Uterus (tissue), 4 donors: ENCODE measurements at places on chromosomes 5 and 9. TPM values are rescaled to one million over a fixed set of nuclear protein-coding genes. Genes with fewer than 3 reads are reported as not detected.

The FREM1 gene
- total RNA-seq: 7.6 TPM

GRCh38 chr9:127229691-127230417 is 34.7 kb upstream of the GARNL3 start:
- no peak overlapping the region for H3K27ac ChIP-seq
- no peaks in the 10 kb centered on the region for H3K27me3 ChIP-seq

DNA sequence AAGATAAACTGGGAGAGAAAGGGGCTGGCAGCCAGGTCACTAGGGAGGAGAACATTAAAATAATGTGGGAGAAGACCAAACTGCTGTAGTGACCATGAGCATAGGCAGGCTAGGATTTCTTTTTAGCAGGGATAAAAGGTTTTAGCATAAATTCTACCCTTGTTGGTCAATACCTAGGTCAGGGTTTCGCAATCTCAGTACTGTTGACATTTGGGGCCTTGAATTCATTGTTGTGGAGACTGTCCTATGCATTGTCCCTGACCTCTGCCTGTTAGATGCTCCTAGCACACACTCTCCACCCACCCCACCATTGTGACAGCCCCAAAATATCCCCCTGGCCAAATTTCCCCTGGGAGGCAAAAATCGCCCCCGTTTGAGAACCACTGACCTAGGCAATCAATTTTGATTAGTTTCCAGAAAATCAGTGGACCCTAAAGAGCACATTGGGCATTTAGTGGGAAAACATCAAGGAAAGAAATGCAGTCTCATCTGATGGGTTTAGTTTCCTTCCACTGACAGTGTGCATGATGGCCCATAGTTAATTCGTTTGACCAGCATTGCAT is 181.4 kb downstream of the NTRK2 start:
- no peak for DNase-seq
- H3K4me1 ChIP-seq: no peaks in the 10 kb centered on the region
- H3K4me3 ChIP-seq: no peak overlapping the region
- no peaks in the 10 kb centered on the region for H3K27me3 ChIP-seq

- no peak overlapping the region for H3K27ac ChIP-seq
- no peak for DNase-seq
- H3K27me3 ChIP-seq: no peaks in the 10 kb centered on the region
- H3K4me3 ChIP-seq: no peak overlapping the region
- no peaks in the 10 kb centered on the region for H3K4me1 ChIP-seq
- no peaks in the 10 kb centered on the region for H3K36me3 ChIP-seq
These were observed 730.4 kb upstream of the MEF2C start for GRCh38 chr5:89613222-89613956.

- no peak overlapping the region for H3K4me3 ChIP-seq
- H3K27ac ChIP-seq: no peak overlapping the region
- H3K27me3 ChIP-seq: no peaks in the 10 kb centered on the region
These were observed 143.2 kb upstream of the ANKH start for GRCh38 chr5:15014809-15015208.
